B cell (primary cell): ENCODE measurements at places on chromosomes 1 and 21. TPM values are rescaled to one million over a fixed set of nuclear protein-coding genes. Genes with fewer than 3 reads are reported as not detected.

Gene OVAAL
- polyA plus RNA-seq, result not detected in 2 replicates

Gene TRIM17
- polyA plus RNA-seq, result not detected in 2 replicates

Gene GPR25
- 1.1 and 3.1 TPM in 2 replicates for polyA plus RNA-seq

Gene ANKRD35
- polyA plus RNA-seq, result 0.04 TPM in 1 of 2 replicates, not detected in the other

Gene ADCY10
- not detected in 2 replicates for polyA plus RNA-seq

Gene NLRP3
- 1.7 and 2.9 TPM in 2 replicates for polyA plus RNA-seq

Gene DIO1
- polyA plus RNA-seq, result not detected in 2 replicates

Gene TTLL7
- polyA plus RNA-seq, result 0.01 and 0.03 TPM in 2 replicates

Gene PLCH2
- polyA plus RNA-seq, result 24.4 and 34.9 TPM in 2 replicates

Gene HES4
- 4.5 and 18.1 TPM in 2 replicates for polyA plus RNA-seq

Gene OR2L8
- 0.20 TPM in 1 of 2 replicates, not detected in the other for polyA plus RNA-seq

Gene TOE1
- polyA plus RNA-seq, result 28.6 and 55.8 TPM in 2 replicates

Gene TDRD10
- polyA plus RNA-seq, result 0.06 and 0.09 TPM in 2 replicates

Gene COX20
- polyA plus RNA-seq, result 24.7 and 40.0 TPM in 2 replicates

Gene NHLH1
- polyA plus RNA-seq, result 0.27 and 0.39 TPM in 2 replicates

Gene NAV1
- polyA plus RNA-seq, result 1.5 and 1.6 TPM in 2 replicates

Gene LYPD8
- polyA plus RNA-seq, result 0.10 TPM in 1 of 2 replicates, not detected in the other

Gene ALX3
- polyA plus RNA-seq, result not detected in 2 replicates

Gene LCK
- polyA plus RNA-seq, result 23.8 and 35.2 TPM in 2 replicates

Gene TCP10L
- polyA plus RNA-seq, result 0.29 and 0.39 TPM in 2 replicates

Gene UHMK1
- polyA plus RNA-seq, result 8.4 and 16.2 TPM in 2 replicates

Gene HSD3B1
- not detected in 2 replicates for polyA plus RNA-seq

Gene C1orf226
- polyA plus RNA-seq, result 0.01 TPM in 1 of 2 replicates, not detected in the other

Gene KCNN3
- polyA plus RNA-seq, result 0.56 and 0.82 TPM in 2 replicates

Gene DNAJC28
- 0.17 and 0.30 TPM in 2 replicates for polyA plus RNA-seq

Gene NIPAL3
- 23.0 and 23.8 TPM in 2 replicates for polyA plus RNA-seq

Gene GMEB1
- 7.5 and 10.8 TPM in 2 replicates for polyA plus RNA-seq

Gene XCL1
- 0.12 and 0.19 TPM in 2 replicates for polyA plus RNA-seq

Gene LMX1A
- polyA plus RNA-seq, result not detected in 2 replicates

Gene THEM4
- polyA plus RNA-seq, result 10.3 and 15.0 TPM in 2 replicates
